ENCODE measurements at places on chromosomes 6 and 20.

GRCh38 chr20:36819659-36820058 is 46.1 kb upstream of the DSN1 start:
- no peak for DNase-seq

- DNase-seq = no peak
Measured at GRCh38 chr6:134516582-134516981, 198.7 kb upstream of the SGK1 start.

GRCh38 chr20:40682104-40682981 is 6.7 kb downstream of the MAFB start:
- DNase-seq = no peak

- no peak for DNase-seq
Measured at GRCh38 chr6:40328986-40329545, 258.1 kb downstream of the LRFN2 start.

GRCh38 chr20:9457136-9457535 is 57.3 kb upstream of the LAMP5 start:
- peak; percentile 50 for DNase-seq

DNA sequence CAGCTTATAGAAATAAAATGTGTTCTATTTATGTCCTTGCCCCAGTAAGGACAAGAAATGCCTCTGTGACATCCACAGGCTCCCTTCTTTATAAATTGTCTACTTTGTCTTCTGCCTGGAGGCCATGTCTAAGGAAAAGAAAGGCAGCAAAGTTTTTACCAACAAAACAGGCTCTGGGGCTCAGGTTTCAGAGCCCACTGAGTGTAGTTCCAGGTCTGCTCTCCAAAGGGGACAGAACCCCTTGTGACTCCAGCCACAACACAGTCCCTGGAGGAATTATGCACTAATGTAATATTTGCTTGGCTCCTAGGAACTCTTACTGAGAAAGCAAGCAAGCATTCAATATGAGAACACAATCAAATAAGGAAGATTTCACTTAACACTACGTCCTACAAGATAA is 80.1 kb downstream of the PAK5 start:
- DNase-seq = no peak

DNA sequence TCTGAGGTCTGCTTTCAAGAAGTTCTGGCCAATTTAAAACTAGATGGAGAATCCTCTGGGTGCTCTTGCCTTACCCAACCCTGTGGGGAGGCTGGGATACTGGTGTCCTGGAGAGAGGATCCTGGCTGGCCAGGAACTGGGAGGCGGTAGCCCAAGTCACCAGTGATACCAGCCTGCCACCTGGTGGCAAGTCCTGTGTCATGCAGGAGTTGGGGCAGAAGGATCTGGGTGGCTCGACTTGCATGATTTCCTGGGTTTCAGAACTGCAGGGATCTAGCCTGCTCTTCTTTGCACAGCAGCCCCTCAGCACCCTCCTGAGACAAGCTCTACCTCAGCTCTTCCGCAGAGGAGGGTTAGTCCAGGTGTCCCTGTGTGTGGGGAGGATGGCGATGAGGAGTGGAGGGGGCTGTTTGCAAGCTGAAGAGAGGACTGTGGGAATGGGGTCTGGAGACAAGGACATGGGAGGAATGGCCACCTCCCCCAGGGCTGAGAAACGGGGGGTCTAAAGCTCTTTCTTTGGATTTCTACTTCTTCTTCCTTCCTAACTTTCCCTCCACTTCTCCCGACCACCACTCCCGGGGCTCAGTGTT is 4.2 kb downstream of the KCNK17 start:
- DNase-seq = peak; percentile 51

- no peak for DNase-seq
Measured at GRCh38 chr6:32140420-32141046, 10.4 kb upstream of the FKBPL start.

- no peak for DNase-seq
Measured at GRCh38 chr6:139159016-139159415, 24.1 kb downstream of the HECA start.

DNA sequence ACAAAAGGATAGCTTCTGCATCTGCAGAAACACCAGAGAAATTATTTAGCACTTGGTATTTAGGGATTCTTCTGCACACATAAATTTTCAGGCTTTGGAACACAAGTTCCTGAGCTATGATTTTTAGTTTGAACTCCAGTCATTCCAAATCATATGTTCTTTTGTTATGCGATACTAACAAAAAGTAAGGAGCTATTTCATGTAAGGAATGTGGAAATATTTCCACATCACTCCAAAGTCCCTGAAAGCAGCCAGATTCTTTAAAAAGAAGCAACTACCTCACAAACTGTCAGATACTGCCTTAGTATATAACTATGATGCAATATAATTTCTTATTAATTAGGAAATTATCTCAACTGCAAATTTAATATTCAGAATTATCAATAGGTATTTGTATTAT is 106.9 kb downstream of the RNGTT start:
- DNase-seq = no peak

DNA sequence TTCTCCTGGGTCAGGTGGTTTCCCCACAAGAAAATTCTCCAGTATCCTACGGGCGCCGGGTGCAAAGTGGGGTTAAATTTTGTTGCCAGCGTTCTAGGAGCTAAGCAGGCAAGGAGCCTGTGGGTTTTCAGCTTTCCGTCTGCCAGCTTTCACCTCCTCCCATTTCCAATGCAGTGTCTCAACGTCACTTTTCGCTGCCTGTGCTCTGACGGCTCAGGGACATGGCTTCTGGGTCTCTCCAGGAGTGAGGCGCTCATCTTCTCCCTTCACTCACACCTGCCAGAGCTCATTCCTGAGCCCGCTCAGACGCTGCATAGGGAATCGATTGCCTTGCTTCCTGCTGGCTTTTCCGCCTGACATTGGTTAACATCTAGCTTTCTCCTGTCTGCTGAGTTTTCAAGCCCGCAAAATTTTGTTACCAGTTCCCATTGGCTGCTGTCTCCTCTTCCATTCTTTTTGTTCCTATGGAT is 7.3 kb upstream of the NAA20 start:
- no peak for DNase-seq

GRCh38 chr6:84808491-84809061 is 44.2 kb upstream of the TBX18 start:
- DNase-seq = no peak

DNA sequence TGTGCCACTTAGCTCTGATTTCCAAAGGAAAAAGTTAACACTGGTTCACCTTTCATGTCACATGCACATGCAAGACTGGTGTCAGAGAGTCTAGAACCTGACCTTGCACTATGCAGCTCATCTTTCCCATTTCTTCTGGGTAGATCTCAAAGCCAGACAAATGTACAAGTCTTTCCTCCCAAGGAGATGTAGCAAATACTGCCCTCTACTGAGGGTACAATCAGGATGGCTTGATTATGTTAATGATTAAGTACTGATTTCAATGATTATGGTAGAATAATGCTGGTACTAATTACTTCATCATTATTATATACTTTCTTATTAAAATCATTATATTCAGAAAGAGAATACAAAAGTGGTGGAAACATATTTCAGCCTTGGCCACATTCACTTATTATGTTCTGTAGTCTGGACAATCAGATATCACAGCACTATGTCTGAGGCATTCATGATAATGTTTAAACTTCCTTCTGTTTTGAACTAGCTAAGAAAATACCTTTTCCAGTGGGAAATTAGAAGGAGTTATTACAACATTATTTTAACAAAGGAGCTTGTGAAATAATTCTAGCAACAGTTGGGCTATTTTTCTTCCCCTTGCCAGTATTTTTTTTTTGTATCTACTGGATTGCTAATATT is 68.5 kb upstream of the FOXO3 start:
- peak; percentile 71 for DNase-seq

- no peak for DNase-seq
Measured at GRCh38 chr6:37289931-37290330, 32.0 kb upstream of the TMEM217 start.

DNA sequence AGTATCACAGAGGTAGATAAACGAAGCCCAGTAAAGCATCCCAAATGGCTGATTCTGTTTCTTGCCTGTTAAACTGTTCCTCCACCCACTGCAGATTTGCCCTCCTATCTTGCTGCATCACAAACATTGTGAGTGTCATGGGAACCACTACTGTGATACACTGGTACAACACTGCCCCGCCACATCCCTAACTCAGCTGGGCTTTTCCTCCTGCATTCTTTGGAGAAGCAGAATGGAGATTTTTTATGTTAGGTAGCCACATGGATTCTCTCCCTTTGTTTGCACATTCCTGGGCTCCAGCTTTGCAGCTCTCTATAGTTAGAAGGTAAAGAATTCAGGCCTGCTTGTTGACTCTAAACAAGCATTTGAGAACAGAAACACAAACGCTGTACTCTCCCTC is 234.1 kb downstream of the TMEM242 start:
- no peak for DNase-seq

GRCh38 chr6:56687551-56687950 is 44.9 kb upstream of the DST start:
- no peak for DNase-seq

DNA sequence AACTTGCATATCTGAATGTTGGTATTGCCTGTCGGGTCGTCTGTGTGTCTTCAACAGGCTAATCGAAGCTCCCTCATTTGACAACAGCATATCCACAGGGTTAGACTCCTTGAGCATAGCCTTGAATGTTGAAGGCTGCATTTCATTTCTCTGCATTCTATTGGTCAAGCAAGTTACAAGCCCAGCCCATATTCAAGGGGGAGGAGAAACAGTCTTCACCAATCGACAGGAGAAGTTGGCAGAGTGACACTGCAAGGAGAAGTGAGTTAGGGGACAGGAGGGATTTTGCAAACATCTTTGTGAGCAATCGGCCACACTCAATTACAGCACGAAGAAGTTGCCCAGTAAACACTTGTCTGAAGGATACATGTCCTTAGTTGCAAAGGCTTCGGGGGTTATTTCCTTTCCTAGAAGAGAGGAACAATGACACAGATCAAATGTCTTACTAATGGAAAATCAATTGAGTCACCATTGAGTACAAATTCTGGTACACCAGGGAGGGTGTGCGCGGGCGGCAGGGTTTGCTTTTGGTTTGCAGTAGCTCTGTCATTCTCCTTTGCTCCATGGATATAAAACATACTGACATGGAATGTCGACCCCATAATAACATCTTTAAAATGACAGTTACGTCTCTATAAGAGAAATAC is 60.6 kb upstream of the NT5E start:
- no peak for DNase-seq

- no peak for DNase-seq
Measured at GRCh38 chr6:159832946-159833345, 32.9 kb downstream of the PNLDC1 start.

- no peak for DNase-seq
Measured at GRCh38 chr6:123687864-123688263, 51.1 kb upstream of the TRDN start.

DNA sequence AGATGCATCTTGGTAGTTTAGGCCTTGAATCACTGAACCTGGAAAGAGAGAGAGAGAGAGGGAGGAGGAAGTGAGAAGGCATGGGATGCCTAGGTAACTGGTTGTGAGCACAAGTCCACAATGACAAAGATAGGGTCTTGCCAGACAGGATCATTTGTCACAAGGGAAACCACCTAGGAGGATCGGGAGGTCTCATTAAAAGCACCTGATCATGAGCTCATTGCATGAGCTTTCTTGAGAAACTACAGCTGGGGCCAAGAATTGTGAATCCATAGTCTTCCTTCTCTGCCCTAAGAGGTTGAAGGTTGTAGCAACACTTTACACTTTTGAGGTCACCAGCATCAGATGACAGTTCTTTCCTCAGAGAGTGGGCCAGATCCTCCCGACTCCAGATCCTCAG is 195.7 kb downstream of the CD83 start:
- no peak for DNase-seq

- no peak for DNase-seq
Measured at GRCh38 chr20:8587251-8587650, 455.2 kb downstream of the PLCB1 start.

- DNase-seq = no peak
Measured at GRCh38 chr6:72382602-72383529, 239.0 kb upstream of the KCNQ5 start.

GRCh38 chr6:69942485-69942884 is 76.1 kb downstream of the COL19A1 start:
- DNase-seq = no peak

DNA sequence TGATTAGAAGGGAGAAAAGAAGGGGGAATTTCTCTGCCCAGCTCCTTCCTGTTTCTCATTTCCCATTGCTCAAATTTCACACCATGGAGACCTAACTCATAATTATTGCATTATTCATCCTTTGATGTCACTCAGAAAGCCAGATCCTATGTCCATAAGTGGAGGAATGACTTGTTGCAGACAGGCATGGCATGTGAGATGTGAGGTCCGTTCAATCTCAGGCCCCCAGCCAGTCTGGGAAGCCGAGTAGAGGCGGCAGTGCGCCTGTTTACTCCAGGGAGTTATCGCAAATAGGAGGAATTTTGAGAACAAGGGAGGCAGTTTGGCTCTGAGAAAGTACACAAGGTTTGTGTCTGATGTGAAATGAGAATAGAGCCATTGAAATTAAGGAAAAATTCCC is 26.9 kb upstream of the MOCS1 start:
- DNase-seq = no peak

DNA sequence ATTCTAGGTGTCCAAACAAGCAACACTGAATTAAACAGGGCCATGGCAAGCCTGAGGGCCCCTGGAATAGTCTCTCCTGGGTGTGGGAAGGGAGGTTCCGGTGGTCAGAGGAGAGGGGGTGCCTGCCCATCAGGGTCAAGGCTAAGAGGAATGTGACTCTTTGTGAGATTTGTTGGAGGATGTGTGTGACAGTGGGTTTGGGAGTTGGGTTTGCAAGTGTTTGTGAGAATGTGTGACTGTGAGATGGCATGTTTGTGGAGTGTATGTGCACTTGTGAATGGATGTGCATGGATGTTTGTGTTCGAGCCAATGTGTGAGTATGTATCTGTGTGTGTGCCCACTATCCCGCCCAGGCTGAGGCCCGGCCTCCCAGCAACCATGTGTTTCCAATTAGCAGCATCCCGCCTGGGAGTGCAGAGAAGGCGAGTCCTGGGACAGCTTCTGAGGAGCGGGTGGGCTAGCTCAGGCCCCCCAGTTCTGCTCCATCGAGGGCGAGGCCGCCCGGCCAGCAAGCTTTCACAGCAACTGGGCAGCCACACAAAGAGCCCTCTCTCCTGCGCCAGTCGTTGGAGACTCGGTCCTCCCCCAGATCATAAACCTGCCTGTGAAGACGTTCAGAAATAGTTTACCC is 12.6 kb downstream of the FOXC1 start:
- no peak for DNase-seq

- DNase-seq = no peak
Measured at GRCh38 chr20:4912380-4913142, 88.7 kb downstream of the SLC23A2 start.

DNA sequence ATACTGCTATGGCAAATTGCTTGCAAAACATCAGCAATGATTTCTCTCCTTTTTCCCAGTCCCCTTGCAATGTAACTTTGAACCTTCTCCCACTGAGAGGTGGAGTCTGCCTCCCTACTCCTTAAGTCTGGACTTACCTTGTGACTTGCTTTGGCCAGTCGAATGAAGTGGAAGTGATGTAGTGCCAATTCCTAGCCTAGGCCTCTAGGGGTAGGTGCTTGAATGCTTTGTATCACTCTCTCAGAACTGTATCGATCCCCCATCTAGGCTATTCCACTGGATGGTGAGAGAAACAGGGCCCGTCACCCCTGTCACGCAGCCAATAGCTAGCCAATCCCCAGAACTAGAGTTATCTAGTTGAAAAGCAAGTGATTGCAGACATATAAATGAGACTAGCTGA is 238.6 kb downstream of the BTBD3 start:
- DNase-seq = no peak

GRCh38 chr6:165223101-165223500 is 86.3 kb downstream of the C6orf118 start:
- DNase-seq = no peak
